ENCODE measurements at places on chromosomes 3 and 15.
A peak's percentile ranks its signal among the peaks of the same experiment; 100 is the strongest.

DNA sequence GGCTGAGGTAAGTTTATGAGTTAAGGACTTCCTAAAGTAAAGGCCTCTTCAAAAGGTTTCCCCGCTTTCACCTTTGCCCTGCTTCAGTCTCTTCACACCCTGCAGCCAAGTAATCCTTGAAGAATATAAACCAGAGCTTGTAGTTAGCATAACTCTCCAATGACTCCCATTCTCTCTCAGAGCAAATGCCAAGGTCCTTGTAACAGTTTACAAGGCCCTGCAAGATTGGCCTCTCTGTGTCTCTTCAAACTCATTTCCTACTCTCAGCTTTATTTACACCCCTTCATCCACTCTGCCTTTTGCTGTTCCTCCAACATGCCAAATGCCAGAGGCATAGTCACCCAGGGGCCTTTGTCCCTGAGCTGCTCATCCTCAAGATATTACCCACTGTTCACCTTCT is 60.5 kb upstream of the MME start:
- no peak for DNase-seq

DNA sequence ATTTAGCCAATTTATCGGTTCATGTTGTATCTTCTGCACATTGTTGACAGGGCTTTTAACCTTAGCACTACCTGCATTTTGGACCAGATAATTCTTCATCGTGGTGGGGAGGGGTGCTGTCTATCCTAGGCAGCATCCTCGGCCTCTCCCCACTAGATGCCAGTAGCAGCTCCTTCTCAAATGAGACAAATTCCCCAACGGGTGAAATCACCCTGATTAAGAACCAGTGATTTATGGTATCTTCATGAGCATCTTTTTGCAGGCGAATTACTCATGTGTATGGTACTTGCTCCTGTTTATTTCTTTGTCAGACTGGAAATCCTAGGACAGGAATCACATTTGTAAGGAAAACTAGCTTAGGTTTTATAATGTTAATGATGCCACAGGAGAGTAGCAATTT is 68.0 kb downstream of the C3orf70 start:
- DNase-seq, result no peak

- DNase-seq, result no peak
Measured at GRCh38 chr3:53888232-53888631, 3.4 kb downstream of the SELENOK start.

- DNase-seq, result no peak
Measured at GRCh38 chr3:190169877-190170276, 49.2 kb upstream of the P3H2 start.

DNA sequence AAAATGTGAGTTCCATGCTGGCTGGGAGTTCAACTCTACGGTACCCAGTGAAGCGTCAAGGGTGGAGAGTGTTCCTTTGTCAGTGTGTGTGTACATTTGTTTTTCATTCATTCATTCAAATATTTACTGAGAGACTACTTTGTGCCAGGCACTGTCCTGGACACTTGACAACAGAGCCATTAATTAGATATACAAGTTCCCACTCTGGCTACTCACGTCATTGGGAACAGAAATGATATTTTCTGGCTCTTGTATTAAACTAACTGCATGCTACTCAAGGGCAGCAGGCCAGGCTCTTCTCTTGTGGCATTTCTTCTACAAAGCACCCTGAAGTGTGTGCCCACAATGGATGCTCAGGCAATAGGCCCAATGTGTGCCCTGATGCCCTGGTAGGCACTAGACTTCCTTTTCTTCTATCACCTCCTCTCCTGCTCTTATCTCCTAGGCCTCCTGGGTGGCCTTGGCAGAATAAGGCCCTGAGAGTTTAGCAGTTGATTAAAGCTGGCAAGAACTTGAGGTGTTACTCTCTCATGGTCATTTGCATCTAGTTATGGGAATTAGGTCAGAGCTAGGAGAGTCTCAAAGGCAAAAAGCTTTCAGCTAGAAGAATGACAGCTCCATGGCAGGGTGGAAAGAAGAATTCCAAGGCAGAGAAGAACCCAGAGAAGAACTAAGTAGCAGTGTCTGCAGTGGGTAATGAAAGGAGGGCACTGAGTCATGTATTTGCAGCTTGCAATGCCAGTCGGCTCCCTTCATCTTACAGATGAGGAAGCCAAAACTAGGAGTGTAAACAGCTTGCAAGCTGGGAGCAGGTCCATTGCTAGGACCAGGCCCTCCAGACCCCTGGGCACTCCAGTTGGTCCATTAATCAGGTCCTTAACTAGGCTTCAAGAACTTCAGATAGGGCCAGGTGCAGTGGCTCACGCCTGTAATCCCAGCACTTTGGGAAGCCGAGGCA is 14.0 kb upstream of the SMAD3 start:
- DNase-seq, result no peak

GRCh38 chr3:76527773-76528172 is 512.1 kb upstream of the ROBO2 start:
- DNase-seq, result no peak

DNA sequence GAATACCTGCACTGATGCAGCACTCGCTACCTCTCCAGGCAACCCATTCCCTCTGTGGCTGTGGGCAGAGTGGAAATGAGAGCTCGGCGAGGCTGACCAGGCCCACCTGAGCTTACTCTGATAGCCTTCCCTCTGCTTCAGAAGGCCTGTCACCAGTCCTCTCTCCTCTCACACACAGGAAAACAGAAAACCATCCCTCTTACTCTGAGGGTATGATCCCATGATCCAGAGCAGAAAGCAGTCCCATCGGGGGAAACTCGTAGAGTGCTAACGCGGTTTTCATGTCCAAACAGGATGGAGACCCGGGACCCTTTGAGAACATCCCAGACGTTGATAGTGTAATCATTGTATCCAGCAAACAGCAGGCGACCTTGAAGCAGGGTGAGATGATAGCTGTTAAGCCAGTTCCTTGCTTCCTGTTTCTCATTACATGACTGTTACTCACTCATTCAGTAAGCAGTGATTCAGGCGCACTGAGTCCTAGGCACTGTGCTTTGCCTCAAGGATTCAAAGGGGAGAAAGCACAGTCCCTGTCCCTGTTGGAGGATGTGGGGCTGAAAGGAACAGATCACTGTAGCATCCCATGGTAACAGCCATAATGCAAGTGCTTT is 11.8 kb upstream of the BCL2L10 start:
- DNase-seq, result no peak

- DNase-seq, result no peak
Measured at GRCh38 chr3:5021116-5022092, 42.2 kb downstream of the BHLHE40 start.

- DNase-seq, result no peak
Measured at GRCh38 chr15:93291380-93291779, 202.4 kb upstream of the RGMA start.

DNA sequence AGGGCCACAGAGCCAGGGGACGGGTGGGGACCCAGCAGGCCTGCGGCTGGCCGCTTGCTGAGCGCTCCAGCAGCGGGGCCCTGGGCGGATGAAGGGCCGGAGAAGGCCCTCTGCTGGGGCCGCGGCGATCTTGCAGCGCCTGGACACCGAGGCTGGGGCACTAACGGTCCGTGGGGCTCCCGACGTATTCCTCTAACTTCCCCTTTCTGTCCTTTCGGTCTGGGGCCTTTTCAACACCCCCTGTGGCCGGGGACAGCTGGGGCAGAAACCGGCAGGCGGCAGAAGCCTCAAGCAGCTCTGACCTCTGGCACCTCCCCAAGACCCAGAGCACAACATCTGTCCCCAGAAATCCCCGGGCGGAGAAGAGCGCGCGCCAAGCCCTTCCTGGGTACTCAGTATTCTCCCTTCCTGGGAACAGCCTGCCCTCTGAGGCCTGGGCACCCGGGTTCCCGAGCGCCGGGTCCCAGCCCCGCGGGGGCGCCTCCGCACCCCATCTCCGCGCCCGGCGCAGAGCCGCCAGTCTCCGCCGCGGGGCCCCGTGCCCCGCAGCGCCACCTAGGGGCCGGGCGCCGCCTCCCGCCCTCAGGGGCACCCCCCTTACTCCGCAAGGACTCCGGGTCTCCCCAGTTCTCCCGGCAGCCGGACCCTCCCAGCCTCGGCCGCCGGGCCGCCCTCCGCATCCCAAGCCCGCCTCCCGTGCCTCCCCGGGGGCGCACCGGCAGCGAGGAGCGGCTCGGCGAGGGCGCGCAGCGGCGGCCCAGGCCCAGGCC is 582 bp upstream of the SLCO3A1 start:
- peak; percentile 71 for DNase-seq

All from NCI-H2171 treated with DMSO at 0.1 percent for 48 hours (cell line).